Chondrocyte (in vitro differentiated cells): ENCODE measurements at places on chromosomes 2 and 18.

- no peak for DNase-seq
Measured at GRCh38 chr2:133484106-133484505, 84.2 kb downstream of the NCKAP5 start.

- DNase-seq, result no peak
Measured at GRCh38 chr2:205763708-205764211, 81.5 kb downstream of the NRP2 start.

DNA sequence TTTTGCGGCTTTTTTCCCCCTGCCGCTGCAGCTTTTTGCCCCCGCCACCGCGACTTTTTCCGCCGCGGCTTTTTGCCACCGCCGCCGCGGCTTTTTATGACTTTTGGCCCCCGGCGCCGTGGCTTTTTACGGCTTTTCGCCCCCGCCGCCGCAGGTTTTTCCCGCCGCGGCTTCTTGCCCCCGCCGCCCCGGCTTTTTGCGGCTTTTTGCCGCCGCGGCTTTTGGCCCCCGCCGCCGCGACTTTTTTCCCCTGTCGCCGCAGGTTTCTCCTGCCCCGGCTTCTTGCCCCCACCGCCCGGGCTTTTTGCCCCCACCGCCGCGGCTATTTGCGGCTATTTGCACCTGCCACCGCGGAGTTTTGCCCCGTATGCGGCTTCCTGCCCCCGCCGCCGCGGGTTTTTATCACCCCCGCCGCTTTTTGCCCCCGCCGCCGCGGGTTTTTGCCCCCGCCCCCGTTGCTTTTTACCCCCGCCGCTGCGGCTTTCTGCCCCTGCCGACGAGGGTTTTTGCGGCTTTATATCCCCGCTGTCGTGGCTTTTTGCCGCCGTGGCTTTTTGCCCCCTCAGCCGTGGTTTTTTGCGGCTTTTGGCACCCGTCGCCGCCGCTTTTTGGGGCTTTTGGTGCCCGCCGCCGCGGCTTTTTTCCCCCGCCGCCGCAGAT is 2750.9 kb downstream of the RPIA start:
- DNase-seq, result peak; percentile 98

GRCh38 chr2:163132850-163133249 is 294.3 kb upstream of the KCNH7 start:
- no peak for DNase-seq

GRCh38 chr18:48796491-48797205 is 154.1 kb downstream of the SMAD7 start:
- DNase-seq, result peak; percentile 40

GRCh38 chr18:23453680-23454058 is 582 bp downstream of the RIOK3 start:
- no peak for DNase-seq

DNA sequence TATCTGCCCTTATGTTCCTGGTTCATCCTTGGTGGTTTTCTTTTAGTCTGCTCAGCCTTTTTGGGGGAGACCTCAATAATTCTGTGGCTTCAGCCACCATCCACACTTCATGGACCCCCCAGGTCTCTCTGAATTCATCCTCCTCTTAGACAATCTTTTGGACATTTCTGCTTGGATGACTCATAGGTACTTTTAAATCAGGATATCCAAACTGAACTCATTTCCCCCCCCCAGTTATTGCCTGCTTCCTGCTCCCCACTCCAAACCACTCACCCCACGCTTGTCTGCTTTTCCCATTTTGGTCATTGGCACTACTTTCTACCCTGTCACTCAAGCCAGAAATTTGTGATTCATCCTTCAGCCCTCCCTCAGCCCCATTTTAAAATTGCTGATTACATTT is 78.5 kb downstream of the TANC1 start:
- no peak for DNase-seq

DNA sequence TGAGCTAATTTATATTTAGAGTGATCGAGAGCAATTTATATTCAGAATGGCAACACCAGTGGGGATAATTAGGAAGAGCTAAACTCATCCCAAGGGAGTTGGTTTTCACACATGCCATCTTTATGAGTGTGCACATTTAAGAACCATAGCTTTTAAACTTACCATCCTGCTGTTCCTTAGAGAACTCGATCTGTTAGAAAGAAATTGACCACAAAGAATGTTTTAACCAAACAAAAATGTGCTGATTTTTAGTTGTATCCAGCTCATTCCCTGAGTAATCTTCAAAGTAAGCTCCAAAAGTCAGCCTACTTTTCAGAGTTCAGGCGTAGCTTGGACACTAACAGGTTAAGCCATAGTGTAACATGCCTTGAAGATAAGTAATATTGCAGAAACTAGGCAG is 12.6 kb downstream of the MYL1 start:
- no peak for DNase-seq

GRCh38 chr2:69571189-69571588 is 72.3 kb downstream of the AAK1 start:
- DNase-seq, result no peak

DNA sequence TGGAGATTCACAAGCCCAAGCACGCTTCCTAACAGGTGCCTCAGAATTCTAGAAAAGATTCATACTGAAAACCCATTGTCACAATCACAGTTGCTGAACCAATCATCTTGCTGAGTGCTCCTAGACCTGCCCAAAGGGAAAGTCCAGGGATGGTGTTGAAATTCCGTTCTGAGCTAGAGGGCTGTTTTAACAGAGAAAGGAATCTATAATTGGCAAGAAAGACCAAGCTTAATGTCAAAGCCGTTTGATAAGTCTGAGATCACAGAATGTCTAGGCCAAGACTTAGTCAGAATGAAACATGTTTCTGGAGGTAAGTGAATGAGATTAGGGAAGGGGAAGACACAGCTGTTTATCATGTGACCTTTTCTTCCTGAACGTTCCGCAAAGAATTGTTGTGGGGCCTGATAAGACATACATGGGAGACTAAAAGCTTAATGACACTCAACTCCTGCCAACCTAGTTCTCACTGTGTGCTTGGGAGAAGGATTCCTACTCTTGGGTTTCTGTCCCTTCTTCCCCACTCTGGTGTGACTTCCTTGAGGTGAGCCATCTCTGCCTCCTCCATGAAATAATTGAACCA is 27.5 kb downstream of the PMAIP1 start:
- DNase-seq, result no peak

DNA sequence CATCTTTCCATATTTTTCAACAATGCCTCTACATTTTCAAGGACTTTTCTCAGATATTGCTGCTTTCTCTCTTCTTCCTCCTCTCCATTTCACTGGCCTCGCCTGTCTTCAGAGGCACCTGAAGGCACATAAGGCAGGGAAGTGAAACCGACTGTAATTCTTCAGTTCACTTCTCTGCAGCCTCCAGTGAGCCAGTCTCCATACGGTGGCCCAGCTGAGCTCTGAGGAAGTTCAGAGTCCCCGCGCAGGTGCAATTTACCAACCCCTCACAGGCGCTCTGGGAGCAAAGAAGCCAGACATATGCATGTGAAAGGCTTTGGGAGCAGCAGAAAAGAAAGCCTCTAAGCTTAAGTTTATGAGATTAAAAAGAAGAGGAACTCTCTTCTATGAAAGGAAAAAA is 12.4 kb downstream of the KLHL14 start:
- DNase-seq, result no peak

- no peak for DNase-seq
Measured at GRCh38 chr2:56654936-56655335, 471.1 kb downstream of the CCDC85A start.

GRCh38 chr2:112121682-112122254 is 16.4 kb upstream of the FBLN7 start:
- DNase-seq, result no peak

GRCh38 chr18:46400449-46400848 is 256.6 kb downstream of the LOXHD1 start:
- DNase-seq, result no peak

DNA sequence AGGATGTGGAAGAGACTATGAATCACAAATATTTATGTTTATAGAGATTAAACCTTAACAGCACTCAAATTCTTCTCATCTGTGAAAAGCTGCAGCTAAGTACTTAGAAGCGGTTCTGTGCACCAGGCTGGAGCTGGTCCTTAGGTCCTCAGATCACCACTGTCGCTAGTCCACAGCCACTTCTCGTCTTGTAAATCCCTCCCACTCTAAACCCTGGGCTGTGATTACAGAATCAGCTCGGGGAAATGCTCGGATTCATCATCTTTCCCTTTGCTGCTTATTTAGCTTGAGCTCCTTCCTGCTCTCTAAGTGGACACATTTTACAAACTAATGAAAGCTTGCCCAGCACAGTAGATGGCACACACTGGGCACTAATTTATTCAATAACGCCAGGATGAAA is 61.7 kb downstream of the RNF152 start:
- no peak for DNase-seq

DNA sequence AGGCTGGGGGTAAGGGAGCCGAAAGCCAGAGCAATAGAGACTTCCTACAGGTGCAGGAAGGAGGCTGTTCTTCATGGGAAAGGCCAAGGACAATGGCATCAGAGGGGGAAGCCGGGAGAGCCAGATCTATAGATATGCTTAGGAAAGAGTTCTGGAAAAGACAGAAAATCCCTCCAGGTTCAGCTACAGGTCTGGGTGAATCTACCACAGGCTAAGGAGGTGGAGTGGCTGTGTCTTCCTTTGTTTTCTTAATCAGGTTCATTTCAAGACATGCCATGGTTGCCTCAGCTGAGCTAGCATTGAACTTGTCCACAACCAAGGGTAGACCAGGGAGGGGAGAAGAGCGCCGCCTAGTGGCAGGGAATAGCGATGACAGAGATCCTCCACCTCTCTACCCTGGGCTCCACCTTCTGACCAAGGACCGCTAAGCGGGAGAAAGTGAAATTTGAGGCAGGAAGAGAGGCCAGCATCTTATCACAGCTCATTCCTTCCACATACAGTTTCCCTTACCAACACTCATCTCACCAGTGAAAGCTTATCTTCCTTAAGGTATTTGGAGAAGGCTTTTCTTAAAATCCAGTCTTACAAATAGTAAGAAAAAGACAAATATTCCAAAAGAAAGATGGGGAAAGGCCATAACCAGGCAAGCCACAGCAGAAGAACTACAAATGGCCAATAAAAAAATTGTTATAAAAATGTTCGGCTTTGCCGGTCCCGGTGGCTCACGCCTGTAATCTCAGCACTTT is 74.2 kb downstream of the VIT start:
- no peak for DNase-seq

DNA sequence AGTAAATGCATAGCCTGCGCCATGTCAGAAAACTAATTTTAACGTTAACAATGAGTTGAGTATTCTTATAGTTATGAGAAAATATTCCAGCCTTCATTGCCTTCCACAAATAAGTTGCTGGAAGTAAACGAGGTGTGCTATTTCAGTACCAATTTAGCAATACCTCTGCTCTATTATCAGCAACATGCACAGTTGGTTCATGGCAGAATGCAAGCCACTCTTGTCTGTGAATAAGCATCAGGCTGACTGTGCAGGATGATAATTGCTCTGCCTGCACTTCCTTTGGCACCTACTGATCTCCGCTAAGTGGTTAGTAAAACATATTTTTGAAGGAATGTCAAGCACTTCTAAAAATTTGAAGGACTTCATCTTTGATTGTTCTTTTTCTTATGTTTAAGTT is 261.9 kb upstream of the SIX3 start:
- no peak for DNase-seq
